ENCODE measurements at places on chromosomes 4 and X.

DNA sequence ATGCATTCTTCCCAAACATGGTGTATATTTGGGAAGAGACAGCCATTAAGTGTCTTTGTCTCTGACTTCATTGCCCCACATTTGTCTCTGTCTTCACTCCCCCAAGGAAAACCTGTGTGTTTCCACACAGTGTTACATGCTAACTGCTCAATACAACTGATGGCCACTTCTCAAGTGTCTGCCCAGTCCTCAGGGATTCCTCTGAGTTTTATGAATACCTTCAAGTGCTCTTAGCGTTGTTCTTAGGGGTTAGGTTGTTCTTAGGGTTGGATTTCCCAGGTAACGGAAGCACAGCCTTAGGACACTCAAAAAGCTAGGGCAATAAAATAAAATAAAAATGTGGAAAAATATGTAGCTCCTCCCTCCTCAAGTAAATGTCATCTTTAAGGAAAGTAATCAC is 64.7 kb upstream of the PLAC8 start:
- no peak for DNase-seq

GRCh38 chr4:81366779-81367178 is 104.9 kb downstream of the RASGEF1B start:
- DNase-seq, result no peak

DNA sequence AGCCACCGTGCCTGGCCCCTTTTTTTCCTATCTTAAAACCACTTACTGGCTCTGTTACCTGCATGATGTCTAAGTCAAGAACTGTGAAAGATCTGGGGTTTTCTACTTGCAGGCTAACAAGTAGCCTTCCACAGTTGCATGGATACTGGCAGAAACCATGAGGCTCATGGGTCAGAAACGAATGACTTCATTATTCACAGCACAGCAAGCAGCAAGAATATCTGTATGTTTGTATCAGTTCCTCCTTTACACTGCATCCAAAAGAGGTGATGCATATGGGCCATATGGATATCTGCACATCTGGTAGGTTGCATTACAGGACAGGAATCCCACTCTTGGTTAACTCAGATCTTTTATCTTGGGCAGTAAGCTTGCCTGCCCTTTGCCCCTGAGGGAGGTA is 154.9 kb upstream of the NUDT6 start:
- DNase-seq, result no peak

DNA sequence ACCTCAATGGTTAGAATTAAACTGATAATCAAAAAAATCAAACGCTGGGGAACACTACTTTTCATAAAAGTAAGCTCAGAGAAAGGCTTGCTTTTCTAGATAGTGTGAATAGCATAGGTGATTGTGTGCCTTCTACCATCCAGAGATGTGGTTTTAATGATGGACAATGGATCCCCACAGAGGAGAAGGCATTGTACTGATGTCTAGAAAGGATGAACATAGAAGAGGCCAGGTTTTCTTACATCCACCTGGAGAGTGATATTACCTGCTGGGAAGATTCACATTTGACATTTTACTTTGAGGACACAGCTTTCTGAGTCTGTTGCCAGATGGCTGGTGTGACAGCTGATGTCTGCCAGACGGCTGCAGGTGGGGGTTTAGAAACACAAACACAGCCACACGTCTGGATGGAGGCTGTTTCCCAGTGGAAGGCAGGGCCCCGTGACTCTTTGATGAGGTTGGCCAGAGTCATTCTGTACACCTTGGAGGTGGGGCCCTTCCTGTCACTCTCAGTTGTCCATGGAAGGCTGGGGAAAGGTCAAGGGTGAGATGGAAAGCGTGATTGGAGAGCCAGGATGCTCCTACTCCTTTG is 114.4 kb downstream of the PSAPL1 start:
- DNase-seq, result no peak

GRCh38 chr4:29309050-29309449 is 1411.1 kb upstream of the PCDH7 start:
- DNase-seq, result no peak

DNA sequence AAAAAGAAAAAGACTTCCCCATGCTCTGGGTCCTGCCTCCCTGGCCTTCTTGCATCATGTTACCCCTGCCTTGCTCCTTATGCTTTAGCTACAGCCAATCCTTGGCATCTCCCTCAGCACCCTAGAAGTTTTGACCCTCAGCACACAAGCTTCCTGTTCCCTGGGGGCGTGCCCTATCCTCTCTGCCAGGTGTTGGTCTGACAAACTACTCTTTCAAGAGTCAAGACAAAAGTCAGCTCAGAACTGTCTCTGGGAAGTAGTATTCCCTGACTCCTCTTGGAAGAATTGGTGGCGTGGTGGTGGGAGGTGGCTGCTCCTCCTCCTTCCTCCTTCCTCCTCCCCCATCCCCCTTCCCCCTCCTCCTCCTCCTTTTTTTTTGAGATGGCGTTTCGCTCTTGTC is 41.0 kb downstream of the PRPS1 start:
- DNase-seq, result no peak

GRCh38 chr4:94349193-94349592 is 6.6 kb upstream of the HPGDS start:
- DNase-seq, result no peak

GRCh38 chr4:26682436-26682835 is 98.6 kb downstream of the TBC1D19 start:
- no peak for DNase-seq

DNA sequence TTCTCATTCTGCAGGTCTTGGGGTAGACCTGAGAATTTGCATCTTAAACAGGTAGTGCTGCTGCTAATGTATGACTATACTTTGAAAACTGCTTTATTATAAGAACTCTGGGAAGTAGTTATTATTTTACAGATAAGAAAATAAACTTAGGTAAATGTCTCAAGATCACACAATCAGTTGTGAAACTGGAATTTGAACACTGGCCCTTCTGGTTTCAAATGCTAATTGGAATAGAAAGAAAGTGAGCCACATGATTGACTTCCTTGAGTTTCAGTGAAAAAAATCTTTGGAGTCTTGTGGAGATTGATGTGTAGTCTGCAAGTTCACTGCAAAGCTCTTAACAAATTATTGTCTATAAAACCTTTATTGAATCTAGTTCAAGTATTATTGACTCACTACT is 44.5 kb downstream of the FTHL17 start:
- no peak for DNase-seq

GRCh38 chr4:54395013-54395527 is 166.0 kb downstream of the PDGFRA start:
- no peak for DNase-seq

DNA sequence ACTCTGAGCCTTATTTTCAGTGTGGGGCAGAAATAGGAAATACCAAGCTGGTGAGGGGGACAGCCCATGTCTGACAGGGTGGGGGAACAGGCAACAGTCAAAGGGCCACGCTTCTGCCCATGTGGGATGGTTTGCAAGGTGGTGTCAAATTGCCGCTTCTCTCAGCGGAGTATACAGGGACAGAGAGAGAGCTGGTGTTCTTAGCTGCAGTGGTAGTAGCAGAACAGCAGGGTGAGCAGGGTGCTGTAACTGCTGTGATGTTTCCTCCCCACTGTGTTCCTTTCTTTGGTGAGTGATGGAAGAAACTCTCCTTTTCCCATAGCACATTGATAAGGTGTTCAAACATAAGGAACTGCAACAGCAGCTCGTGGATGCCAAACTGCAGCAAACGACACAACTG is 37.9 kb downstream of the RBBP7 start:
- DNase-seq, result no peak

GRCh38 chrX:53075011-53075410 is 7.2 kb upstream of the TSPYL2 start:
- DNase-seq, result no peak

DNA sequence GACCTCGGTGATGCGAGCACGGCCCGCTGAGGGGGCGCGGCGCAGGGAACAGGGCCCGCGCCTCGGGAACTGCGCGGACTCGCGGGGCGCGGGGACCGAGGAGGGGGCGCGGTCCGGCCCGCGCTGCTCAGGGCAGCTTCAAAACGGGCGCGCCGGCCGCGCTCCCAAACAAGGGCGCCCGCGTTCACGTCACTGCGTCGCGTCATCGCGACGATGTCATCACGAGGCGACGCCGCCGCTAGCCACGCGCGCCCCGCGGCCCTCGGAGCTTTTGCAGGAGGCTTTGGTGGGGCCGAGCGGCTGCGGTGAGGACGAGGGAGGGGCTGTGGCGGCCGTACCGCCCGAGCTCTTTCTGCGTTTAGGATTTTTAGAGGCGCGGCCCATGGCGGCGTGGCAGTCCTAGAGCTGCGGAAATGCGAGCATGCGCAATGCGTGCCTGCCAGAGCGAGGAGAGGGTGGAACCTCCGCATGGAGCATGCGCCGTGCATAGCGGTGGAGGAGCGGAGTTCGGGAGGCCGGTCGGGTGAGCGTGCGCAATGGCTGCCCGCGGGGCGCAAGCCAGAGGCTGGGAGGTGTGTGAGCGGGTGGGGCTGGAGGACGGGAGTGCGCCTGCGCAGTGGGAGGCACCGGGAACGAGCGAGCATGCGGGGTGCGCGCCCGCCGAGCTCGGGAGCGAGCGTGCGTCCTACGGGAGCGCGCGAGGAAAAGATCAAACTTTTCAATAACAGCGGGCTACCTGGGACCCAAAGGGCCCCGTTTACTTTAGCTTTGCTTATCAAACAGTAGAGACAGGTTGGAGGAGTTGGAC is at the start of gene PPP2R3B:
TSS of gene PPP2R3B (minus strand) at position 140 of the 808 bp plus-strand sequence. CDS start 216 bp downstream, outside the sequence.
- peak; percentile 89 for DNase-seq

Measured in tibial nerve (tissue), 4 donors.